IMR-90 (cell line): ENCODE measurements at places on chromosomes 5 and 9.

- no peak for DNase-seq
These were observed 2.2 kb upstream of the PRR7 start for GRCh38 chr5:177444106-177445051.

GRCh38 chr9:75891277-75891741 lies 836 bp downstream of the PCSK5 start:
- peak; percentile 8 for DNase-seq

- no peak for DNase-seq
These were observed 132.6 kb downstream of the NSG2 start for GRCh38 chr5:174177976-174178605.

DNA sequence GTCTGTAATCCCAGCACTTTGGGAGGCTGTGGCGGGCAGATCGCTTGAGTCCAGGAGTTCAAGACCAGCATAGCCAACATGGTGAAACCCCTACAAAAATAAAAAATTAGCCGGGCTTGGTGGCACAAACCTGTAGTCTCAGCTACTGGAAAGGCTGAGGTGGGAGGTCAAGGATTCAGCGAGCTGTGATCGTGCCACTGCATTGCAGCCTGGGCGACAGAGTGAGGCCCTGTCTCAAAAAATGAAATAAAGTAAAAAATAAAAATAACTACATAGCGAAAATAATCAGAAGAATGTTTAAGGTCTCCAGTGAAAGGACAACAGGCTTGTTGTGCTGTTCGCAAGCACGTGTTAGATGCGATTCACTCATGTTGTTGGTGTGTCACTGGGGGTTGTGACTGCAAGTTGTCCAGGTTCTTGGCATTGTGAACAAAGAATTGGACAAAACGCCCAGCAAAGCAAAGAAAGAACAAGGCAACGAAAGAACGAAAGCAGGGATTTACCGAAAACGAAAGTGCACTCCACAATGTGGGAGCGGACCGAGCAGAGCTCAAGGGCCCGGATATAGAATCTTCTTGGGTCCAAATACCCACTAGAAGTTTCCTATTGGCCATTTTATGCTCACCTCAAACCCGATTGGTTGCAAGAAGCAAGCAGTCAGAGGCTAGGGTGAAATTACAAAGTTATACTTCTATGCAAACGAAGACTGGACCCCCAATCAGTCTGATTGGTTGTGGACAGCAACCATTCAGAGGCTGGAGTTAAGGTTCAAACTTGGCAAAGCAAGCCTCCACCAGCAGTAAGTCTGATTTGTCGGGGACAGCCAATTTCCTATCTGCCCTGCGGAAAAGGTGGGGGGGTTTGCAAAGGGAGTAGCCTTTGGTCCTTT lies 844 bp upstream of the MCCC2 start:
- peak; percentile 11 for DNase-seq

DNA sequence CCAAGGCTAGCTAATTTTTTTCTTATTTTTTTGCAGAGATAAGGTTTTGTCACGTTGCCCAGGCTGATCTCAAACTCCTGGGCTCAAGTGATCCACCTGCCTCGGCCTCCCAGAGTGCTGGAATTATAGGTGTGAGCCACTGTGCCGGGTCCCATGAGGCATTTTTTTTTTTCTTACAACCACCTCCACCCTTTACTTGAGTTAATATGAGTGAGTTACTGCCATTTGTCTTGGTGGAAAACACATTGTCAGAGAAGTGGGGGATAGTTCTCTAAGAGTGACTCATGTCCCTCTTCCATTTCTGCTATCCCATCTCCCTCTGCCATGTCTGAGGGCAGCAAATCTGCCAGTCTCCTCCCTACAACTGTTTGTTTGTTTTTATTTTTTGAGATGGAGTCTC lies 163.4 kb upstream of the CLINT1 start:
- DNase-seq: no peak

DNA sequence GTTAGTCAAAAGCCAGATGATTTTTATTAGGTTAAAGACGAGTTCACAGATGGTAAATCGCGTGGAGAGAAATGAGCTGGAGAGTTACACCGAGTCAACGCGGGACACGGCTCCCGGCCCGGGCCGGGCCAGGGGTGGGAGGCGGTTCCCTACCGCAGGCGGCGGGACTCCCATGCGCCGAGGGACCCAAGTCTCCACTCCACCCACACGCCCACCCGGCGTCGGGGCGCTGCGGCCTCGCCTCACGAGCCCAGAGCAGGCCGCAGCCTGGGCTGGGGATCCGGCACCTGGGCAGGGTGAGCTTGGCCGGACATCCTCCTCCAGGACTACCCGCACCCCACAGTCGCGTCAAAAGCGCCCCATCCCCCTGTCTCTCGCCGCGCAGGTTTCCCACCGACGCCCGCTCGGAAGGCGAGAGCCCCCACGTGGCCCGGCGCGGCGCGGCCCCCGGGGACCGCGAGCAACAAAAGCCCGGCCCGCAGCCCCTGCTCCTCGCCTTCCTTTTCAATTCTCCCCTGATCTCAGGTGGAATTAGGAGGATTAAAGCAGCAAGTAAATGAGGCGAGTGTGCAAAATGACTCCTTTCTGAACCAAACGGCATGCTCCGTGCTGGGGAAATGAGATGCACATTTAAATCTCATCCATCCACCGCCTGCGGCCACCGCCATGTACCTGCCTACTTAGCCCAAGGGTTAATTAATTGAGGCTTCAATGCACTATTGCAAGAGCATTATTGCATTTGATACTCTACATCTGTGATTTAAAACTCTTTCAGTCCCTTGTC lies 196.5 kb upstream of the TBCA start:
- no peak for DNase-seq

DNA sequence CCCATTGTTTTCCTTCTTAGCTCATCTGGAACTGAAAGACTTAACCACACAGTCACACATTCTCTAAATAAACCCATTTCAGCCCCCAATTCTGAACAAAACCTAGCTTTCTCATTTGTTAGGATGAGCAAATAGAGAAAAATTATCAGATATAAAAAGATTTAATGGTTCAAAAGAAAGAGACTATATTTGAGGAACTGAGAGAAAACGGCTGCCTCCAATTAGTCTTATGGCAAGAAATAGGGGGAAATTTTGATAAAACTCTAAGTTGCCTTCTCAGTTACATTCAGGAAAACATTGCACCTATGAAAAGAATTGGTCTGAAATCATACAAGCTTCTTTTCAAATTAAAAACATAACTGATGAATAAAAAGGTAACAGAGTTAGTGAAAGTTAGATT lies 63.7 kb upstream of the ALDH1B1 start:
- no peak for DNase-seq

- DNase-seq: no peak
These were observed 14.5 kb downstream of the ABCA2 start for GRCh38 chr9:137013571-137013940.

DNA sequence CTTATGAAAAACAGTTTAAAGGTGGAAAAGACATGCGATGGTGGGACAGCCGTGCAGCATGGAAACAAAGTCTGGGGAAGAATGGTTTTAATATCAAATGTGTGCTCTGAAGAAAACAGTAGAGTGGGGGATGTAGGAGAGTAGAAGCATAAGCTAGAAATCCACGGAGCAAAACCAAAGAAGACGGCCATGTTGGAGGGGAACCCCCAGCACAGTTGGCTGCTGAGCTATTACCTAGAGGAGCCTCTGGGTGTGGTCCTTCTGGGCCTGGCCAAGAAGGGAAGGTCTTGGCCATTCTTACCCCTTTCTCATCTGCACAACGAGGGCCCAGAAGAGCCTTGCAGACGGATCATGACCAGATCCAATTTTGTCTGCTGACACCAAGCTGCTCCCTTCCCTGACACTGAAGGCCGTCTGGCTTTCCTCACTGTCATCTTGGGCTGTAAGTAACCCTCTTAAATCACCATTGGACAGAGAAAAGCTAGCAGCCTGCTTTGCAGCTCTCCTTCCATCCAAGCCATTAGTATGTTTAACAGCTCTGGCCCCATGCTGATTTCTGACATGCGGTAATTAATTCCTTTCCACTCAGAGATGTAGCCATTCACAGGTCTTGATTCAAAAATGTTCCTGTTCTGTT lies 189.5 kb downstream of the SEC61B start:
- DNase-seq: no peak
